ENCODE measurements at places on chromosomes 5 and 9.
A peak's percentile ranks its signal among the peaks of the same experiment; 100 is the strongest.

DNA sequence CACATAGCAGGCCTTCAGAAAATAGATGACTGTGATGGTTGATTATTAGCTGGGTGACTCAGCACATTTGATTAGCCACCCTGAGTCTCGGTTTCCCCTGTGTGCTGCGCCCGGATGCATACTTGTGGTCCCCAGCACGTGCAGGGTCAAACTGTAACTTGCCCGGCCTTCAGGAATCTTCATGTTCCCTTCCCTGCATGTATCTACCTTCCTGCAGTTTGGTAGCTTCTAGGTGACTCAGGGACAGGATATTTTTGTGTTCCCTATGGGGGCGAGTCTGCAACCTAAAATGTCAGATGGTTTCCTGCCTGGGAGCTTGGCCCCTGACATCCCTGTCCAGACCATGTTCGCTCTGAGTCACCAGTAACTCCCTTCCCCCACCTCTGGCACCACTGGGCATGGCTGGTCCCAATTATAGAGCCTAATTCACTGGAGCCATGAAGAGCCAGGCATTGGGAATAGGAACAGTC is 13.2 kb downstream of the PTGS1 start:
- no peak for DNase-seq

DNA sequence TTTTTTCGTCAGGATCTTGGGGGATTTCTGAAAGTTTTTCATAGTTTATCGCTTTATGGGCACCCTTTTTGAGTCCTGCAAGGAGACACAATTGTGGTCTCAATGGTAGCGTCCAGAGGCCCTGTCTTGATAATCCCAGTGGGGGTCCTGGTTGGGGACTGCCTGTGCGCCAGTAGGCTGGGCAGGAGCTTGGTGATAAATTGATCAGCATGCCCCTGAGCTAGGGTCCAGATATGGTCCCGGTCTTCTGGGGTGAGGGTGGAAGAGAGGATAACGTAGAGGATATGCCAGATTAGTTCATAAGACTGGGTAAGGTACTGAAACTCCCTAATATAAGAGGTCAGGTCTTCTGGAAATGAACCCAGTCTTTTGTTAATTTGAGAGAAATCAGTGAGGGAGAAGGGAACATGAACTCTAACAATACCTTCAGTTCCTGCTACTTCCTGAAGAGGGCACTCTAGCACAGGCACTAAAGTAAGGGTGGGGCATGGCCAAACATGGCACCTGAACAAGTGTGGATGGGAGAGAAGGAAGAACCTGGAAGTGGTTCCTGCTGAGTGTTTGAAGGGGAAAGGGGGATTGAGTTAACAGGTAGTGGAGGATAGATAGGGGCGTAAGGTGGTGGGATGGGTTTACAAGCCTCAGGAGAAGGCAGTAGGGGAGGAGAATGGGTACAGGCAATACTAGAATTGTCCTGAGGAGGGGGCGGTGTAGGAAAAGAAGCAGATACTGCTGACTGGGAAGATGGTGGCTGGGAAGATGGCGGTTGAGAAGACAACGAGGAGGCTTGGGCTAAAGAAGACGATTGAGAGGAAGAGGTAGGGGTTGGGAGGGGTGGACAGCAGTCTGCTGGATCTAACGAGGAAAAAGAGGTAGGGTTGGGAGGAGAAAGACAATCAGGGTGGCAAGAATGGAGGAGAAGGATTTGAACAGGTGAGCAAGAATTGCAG is 33.8 kb upstream of the ANXA2R start:
- peak; percentile 56 for DNase-seq

DNA sequence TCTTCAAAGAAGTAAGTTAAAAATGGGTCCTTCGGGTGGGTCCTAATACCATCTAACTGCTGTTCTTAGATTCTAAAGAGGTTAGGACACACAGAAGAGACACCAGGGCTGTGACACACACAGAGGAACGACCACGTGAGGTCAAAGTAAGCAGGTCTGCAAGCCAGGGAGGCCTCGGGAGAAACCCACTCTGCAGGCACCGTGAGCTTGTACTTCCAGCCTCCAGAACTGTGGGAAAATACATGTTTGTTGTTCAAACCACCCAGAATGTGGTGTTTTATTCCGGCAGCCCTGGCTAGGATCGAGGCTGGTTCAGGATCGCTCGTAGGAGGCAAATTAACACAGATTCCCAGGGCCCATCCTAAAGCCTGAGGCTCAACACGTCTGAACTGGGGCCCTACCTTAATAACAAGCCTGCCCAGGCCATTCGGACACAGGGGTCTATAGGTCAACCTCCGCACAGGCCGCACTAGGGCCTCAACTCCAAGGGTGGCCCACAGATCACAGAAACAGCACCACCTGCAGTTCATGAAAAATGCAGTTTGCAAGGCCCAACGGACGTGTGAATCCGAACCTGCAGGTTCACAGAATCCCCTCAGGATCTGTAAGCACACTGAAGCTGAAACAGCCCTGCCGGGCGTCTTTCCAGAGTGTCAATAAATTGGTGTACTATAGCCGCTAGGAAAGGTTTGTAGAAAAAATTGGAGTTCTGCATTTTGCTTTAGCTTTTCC is 7.1 kb downstream of the MED10 start:
- no peak for DNase-seq

DNA sequence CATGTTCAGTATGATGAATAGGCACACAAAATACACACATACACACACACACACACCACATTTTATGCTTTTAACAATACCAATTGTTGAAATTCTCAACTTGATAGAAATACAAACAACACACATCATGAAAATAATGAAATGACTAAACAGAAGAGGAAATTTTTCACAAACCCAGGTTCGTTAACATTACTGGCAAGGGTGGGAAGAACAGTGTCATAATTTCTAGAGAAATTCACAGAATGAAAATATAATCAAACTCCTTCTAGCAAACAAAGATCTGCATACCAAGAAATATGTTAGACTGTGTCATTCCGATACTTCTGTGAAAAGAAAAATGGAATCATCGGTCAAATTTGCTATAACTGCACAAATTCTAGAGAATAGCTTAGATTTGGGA is 41.9 kb downstream of the ST8SIA4 start:
- no peak for DNase-seq

- no peak for DNase-seq
Observed at GRCh38 chr5:154523104-154523503, 45.1 kb upstream of the HAND1 start.

All from CD4-positive, alpha-beta T cell treated with Interleukin-6 for 4 hours (primary cell).